ENCODE measurements at places on chromosomes 3 and 15.

- peak; percentile 84 for DNase-seq
Observed at GRCh38 chr15:101641129-101641764, 10.9 kb downstream of the TM2D3 start.

- no peak for DNase-seq
Observed at GRCh38 chr15:57403566-57404325, 27.4 kb downstream of the CGNL1 start.

- no peak for DNase-seq
Observed at GRCh38 chr3:70386043-70386442, 73.6 kb upstream of the MDFIC2 start.

GRCh38 chr3:64490180-64490724 lies 197.5 kb downstream of the ADAMTS9 start:
- DNase-seq = no peak

DNA sequence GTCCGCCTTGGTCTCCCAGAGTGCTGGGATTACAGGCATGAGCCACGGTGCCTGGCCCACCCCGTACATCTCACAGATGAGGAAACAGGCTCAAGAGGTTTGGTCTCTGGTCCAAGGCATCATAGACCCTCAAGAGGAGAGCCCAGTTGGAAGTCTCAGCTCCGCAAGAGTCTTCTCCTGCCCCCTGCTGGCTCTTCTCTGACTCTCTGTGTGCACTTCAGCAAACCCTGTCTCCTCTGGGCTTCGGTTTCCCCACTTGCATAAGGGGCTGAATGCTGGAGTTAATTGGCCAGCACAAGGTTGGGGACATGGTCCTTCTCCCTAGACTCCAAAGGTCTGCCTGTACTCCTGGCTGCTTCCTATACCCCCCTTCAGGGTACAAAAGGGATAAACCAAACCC lies 3.9 kb downstream of the MST1R start:
- DNase-seq = peak; percentile 31

GRCh38 chr15:63079947-63080626 lies 37.5 kb downstream of the TPM1 start:
- DNase-seq = no peak

GRCh38 chr15:67931861-67932260 lies 92.0 kb upstream of the RNU6-1 start:
- DNase-seq = no peak

DNA sequence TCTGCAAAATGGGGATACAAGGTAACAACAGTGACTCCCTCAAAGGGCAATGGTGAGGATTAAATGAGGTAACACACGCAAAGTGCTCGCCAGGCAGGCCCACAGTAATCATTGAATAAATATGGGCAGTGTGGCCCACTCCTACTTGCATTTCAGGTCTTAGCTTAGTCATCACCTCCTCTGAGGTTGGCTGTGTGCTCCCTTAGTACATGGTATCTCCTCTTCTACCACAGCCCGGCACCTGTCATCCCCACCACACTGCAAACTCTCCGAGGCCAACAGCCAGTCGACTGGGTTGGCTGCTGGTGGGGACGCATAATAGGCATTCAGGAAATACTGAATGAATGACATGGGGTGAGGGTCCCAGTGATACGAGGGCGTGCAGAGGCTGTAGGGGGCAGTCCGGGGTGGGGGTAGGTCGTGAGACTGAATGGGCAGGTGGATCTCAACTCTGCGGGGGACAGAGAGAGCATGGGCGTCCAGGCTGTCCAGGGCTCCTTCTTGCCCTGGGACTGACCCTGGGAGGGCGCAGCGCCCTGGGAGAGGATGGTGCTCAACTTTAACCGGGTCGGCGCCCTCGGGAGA lies 375 bp upstream of the MYZAP start:
- no peak for DNase-seq

- no peak for DNase-seq
Observed at GRCh38 chr3:149588909-149589308, 68.9 kb downstream of the WWTR1 start.

DNA sequence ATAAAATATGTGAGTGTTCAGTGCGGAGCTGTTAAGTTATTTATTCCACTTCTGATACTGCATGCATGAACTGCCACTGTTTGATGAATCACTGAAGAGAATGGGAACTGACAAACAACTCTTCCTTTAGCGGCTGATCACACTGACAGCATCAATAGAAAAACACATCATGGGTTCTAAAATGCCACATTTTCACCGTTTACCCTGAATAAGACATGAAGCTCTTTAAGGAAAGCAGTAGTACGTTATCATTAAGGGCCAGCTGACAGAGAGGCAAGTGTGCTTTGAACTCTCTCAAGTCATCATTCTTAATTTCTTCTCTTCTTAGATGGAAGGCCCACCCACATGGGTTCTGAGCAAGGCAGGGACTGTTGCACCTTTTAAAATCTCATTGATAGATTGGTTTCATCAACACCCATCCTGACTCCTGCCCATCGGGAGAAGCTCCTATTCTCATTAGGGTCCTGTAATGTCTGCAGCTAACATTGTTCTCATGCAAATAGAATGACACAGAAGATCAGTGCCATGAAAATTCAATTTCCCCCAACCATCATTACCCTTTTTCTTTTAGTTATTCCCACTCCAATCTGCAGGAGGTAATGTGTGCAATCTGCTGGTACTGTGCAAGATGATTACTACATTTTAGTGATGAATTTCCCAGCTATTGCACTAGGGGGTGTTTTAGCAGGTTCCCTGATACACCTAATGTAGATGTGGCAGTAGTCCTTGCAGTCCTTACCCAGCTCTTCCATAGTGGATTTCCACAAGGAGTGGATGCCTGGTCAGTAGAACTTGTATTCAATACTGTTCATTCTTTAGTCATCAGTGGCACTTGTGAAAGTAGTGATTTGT lies 119.1 kb downstream of the ROBO2 start:
- DNase-seq = peak; percentile 60

- DNase-seq = no peak
Observed at GRCh38 chr3:131151-131888, 65.2 kb upstream of the CHL1 start.

DNA sequence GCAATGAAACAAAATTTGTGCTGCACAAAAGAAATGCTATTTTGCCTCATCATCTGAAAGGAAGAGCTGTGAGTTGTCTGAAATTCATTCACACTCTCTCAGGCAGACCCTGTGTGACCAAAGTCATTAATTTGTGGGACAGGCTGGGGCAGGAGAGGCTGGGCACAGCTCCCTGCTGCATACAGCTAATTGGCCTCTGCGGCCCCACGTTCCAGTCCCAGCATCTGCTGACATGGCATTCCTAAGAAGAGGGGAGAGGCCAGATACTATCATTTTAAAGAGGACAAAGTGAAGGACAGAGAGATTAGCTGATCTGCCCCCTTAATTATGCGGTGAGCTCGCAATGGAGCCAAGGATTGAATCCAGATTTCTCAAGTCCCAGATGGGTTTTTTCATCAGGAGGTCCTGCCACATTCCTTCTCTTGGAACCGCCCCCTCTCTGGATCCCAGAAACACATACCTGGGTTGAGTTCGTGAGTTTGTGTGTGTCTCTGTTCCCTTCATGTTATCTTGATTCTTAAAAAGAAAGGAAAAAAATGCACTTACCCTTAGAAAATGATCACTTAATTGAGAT lies 25.1 kb downstream of the POLR2M start:
- no peak for DNase-seq

DNA sequence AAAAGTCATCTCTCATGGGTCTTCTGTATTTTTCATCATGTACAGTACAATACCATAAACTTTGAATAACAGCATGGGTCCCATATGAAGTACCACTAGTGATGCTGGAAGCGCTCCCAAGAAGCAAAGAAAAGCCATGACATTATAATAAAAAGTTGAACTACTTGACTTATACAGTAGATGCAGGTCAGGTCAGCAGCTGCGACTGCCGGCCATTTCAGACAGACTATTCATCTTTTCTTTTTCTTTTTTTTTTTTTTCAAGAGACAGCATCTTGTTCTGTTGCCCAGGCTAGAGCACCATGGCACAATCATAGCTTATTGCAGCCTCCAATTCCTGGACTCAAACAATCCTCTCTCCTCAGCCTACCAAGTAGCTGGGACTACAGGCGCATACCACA lies 10.2 kb downstream of the RAF1 start:
- no peak for DNase-seq

DNA sequence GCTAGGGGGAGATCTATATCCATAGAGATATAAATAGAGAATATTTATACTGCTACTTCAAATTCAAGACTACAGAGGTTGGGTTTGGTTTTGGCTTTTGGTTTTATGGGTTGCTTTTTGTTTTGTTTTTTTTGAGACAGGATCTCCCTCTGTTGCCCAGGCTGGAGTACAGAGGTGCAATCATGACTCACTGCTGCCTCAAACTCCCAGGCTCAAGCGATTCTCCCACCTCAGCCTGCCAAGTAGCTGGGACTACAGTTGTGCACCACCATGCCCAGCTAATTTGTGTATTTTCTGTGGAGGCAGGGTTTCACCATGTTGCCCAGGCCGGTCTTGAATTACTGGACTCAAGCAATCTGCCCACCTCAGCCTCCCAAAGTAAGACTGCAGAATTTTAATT lies 3.9 kb upstream of the UBL7 start:
- DNase-seq = no peak

Measured in OCI-M1 (cell line).